ENCODE measurements at places on chromosomes 3 and 15.

DNA sequence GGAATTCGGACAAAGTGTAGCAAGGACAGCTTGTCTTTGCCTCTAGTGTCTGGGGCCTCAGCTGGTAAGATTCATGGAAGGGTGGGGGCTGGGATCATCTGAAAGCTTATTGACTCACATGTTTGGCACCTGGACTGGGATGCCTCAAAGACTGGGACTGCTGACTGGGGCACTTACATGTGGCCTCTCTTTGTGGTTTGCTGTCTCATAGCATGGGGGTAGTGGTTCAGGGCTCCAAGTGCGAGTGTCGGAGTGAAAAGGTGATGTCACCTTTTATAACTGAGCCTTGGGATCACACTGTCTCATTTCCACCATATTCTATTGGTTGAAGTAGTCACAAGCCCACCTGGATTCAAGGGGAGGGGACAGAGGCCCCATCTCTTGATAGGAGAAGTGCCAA is 6.8 kb downstream of the MFSD1 start:
- H3K4me1 ChIP-seq: peaks cover 25% of the 10 kb centered on the region
- peaks cover 38% of the 10 kb centered on the region for H3K36me3 ChIP-seq
- H3K27me3 ChIP-seq: no peaks in the 10 kb centered on the region
- peak; percentile 7 for DNase-seq
- no peak overlapping the region for H3K4me3 ChIP-seq
- H3K27ac ChIP-seq: no peak overlapping the region

DNA sequence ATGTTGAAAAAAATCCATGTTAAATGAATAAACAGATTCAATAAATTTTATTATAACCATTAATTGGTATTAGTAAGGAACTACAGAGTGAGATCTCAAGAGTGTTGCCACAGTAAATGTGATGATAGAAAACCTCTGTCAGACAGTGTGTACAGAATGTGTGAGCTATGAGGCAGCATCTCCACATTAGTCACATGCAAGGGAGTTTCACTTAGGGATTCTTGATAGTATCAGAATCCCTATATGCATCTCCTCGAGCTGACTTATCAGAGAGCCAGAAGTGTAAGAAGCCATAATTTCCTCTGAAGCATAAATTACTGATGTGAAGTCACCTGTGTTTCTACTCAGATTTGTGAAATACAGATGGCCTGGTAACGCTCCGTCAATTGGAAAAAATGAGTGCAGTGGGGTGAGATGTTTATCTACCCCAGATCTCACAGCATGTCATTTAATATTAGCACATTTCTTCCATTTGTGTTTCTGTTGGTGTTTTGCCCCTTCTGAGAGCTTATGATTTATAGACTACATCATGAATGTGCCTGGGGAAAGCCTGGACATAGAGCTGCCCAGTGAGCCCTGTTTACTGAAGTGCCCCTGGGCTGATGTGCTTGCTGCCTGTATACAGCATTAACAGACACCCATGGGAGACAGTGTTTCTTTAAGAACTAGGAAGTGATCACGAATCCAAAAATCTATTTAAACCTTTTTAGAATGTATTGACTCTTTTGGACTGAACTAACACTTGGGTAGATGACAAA is 262.4 kb downstream of the CPNE4 start:
- H3K36me3 ChIP-seq: no peaks in the 10 kb centered on the region
- H3K4me3 ChIP-seq: no peak overlapping the region
- DNase-seq: no peak
- H3K27me3 ChIP-seq: no peaks in the 10 kb centered on the region
- no peak overlapping the region for H3K27ac ChIP-seq

- no peak overlapping the region for H3K27ac ChIP-seq
- H3K4me3 ChIP-seq: peak overlapping the region; percentile 3
- peak; percentile 40 for DNase-seq
- H3K27me3 ChIP-seq: no peaks in the 10 kb centered on the region
These were observed 4.2 kb upstream of the TRAT1 start for GRCh38 chr3:108818404-108818803.

- DNase-seq: no peak
- H3K4me3 ChIP-seq: no peak overlapping the region
- no peaks in the 10 kb centered on the region for H3K4me1 ChIP-seq
These were observed 618.0 kb downstream of the CADM2 start for GRCh38 chr3:85576697-85577200.

DNA sequence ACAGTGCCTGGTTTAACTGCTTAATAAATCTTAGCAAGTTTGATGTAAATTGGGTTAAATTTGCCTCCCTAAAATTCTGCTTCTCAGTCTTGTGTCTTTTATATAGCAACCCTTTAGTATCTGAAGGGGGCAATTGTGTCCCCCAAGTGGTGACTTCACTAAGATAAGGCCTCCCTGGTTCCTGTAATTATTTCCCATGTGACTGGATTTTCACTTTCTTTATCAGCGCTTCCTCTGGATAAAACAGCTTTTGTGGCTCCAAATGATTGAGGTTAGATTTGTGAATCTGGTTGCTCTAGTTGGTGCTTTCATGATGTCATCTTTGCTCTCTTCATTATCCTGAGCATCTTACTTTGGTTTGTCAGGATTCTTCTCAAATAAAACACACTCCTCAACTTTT is 334.3 kb upstream of the CTDSPL start:
- DNase-seq: no peak
- no peaks in the 10 kb centered on the region for H3K36me3 ChIP-seq
- H3K4me3 ChIP-seq: no peak overlapping the region
- no peaks in the 10 kb centered on the region for H3K4me1 ChIP-seq
- no peak overlapping the region for H3K27ac ChIP-seq

DNA sequence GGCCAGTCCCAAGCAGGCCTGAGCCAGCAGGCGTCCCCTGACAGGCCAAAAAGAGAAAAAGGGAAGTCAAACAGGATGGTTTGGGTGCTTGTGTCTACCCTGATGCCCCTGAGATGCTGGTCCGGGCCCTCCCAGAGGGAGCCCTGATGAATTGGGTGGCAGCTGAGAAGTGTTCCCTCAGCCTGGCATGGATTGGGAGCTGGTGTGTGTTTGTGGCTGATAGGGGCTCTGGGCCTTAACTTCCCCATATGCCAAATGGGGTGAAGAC is 1.4 kb downstream of the FBLN2 start:
- H3K27me3 ChIP-seq: peaks cover 33% of the 10 kb centered on the region
- no peak for DNase-seq
- peaks cover 41% of the 10 kb centered on the region for H3K4me1 ChIP-seq
- H3K27ac ChIP-seq: no peak overlapping the region
- no peak overlapping the region for H3K4me3 ChIP-seq

Data from activated naive CD8-positive, alpha-beta T cell treated with anti-CD3 and anti-CD28 coated beads, Interleukin-2, amount 50 U/mL, for 24 hours (primary cell).